ENCODE measurements at places on chromosomes 5 and 9.

GRCh38 chr5:31023105-31023504, 170.4 kb upstream of the CDH6 start:
- no peak for DNase-seq

GRCh38 chr5:21573416-21574314, 1279.5 kb downstream of the CDH12 start:
- DNase-seq = no peak

- no peak for DNase-seq
Measured at GRCh38 chr9:113151696-113152630, 1.2 kb downstream of the SLC31A2 start.

DNA sequence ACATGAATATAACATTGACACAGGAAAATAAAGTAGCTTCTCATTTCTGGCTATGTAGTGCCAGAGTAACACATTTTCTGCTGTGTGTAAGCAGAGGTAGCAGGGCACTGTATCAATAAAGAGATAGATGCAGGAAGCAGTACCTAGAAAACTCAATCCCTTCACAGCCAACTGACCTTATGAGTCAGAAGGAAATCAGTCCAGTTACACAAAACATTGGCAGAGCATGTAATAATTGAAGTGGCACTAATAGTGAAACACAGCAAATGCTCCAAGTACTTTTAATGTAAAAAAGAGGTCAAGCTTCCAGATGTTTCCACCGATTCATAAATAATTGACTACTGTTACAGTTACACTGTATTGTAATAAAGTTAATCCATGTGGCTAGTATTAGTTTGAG, 706.6 kb downstream of the EFNA5 start:
- DNase-seq = no peak

- no peak for DNase-seq
Measured at GRCh38 chr5:89293810-89294209, 410.8 kb upstream of the MEF2C start.

All from activated T-cell treated with anti-CD3 and anti-CD28 coated beads for 24 hours (primary cell).